ENCODE measurements at places on chromosomes 12 and 14. TPM values are rescaled to one million over a fixed set of nuclear protein-coding genes. Genes with fewer than 3 reads are reported as not detected.
A peak's percentile ranks its signal among the peaks of the same experiment; 100 is the strongest.

DNA sequence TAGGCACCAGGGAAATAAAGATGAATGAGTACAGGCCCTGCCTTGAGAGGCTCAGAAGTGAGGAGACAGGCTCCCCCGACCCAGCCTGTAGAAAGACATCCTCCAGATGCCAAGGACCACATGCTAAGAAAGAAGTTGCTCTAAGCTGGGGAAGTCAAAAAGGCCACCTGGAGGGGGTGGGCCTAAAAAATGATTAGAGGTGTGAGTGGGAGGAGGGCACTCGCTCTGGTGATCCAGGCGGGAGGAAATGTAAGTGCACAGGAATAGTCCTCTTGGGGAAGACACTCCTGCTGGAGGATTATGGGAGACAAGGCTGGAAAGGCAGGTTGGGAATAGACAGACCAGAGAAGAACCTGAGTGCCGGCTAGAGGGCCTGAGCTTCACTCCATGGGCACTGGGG lies 32.2 kb downstream of the SMUG1 start:
- H3K4me3 ChIP-seq, result no peak overlapping the region
- no peaks in the 10 kb centered on the region for H3K36me3 ChIP-seq
- peaks cover 31% of the 10 kb centered on the region for H3K27me3 ChIP-seq
- no peak overlapping the region for H3K27ac ChIP-seq

The MEG3 gene
- not detected for total RNA-seq

GRCh38 chr12:89566615-89567014 lies 40.8 kb upstream of the POC1B start:
- no peak overlapping the region for H3K4me3 ChIP-seq
- no peak overlapping the region for H3K27ac ChIP-seq
- no peaks in the 10 kb centered on the region for H3K27me3 ChIP-seq
- no peak for DNase-seq

DNA sequence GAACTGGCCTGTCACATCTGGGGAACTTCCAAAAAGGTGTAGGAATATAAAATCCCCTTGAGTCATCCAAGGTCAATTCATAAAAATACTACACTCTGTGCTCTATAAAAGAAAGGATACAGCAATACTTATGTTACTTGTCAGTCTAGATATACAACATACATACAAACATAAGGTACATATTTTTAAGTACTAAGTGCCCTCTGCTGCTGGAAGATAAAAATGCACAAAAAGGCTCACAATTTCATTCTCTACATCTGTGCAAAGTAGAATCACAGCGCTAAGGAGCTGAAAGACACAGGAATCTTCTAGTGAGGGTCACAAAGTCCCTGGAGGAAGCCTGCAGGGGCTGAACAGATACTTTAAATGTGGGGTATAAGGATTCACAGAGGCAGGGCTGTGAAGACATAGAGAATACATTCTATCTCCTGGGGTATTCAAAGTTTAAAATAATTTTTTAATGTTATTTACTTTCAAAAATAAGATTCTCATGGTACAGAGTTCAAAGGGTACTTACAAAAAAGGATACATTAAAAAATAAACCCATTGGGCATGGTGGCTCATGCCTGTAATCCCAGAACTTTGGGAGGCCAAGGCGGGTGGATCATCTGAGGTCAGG lies 10.2 kb upstream of the GOLGA5 start:
- H3K27ac ChIP-seq, result no peak overlapping the region
- H3K27me3 ChIP-seq, result no peaks in the 10 kb centered on the region
- peaks cover 26% of the 10 kb centered on the region for H3K4me1 ChIP-seq
- DNase-seq, result peak; percentile 61
- no peaks in the 10 kb centered on the region for H3K36me3 ChIP-seq

The C3AR1 gene
- 5.9 TPM for total RNA-seq

DNA sequence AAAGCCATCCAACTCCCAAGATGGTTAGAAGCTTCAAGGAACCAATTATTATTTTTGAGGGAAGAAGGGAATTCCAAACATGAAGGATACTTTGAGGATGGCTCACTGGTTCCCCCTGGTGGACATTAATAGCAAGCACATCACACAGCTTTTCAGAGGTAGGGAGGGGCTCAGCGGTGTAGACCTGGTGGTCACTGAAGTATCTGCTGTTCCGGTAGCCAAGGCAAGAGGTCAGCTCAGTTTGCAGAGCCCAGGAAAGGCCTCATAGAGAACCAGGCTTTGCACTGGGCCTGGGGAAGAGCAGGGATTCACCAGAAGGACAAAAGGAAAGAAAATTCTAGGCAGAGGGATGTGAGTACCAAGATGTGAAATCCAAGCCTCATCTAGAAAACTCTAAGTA lies 118.7 kb downstream of the KSR2 start:
- peak; percentile 11 for DNase-seq
- H3K4me1 ChIP-seq, result no peaks in the 10 kb centered on the region
- no peaks in the 10 kb centered on the region for H3K36me3 ChIP-seq
- H3K27ac ChIP-seq, result no peak overlapping the region
- H3K4me3 ChIP-seq, result no peak overlapping the region

GRCh38 chr12:2973566-2973965 lies 14.4 kb downstream of the TEAD4 start:
- H3K4me3 ChIP-seq, result no peak overlapping the region
- H3K4me1 ChIP-seq, result no peaks in the 10 kb centered on the region
- no peak for DNase-seq
- no peaks in the 10 kb centered on the region for H3K36me3 ChIP-seq
- no peaks in the 10 kb centered on the region for H3K27me3 ChIP-seq
- H3K27ac ChIP-seq, result no peak overlapping the region

The GLIPR1L1 gene
- not detected for total RNA-seq

GRCh38 chr12:88993651-88994050 lies 358.6 kb downstream of the DUSP6 start:
- peaks cover 35% of the 10 kb centered on the region for H3K27me3 ChIP-seq
- no peak for DNase-seq

The TGFB3 gene
- 1.5 TPM for total RNA-seq

The PLEK2 gene
- total RNA-seq, result 0.45 TPM

DNA sequence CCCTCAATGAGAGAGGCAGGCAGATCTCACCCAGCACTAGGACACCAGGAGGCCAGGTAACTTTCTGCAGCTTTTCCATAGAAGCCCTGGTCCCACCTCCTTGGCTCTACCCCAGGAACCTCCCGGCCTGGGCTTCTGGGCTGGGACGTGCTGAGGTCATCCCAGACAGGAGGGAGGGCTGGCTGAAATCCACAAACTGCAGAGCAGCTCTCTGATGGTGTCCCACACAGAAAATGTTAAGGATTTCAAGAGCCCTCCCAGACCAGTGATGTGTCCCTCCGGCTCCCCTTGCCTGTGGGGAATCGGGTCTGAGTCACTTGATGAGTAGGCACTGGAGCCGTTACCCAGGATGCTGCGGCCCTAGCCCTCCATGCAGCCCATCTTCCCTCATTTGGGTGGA lies 124.1 kb downstream of the ESRRB start:
- no peak for DNase-seq
- H3K36me3 ChIP-seq, result no peaks in the 10 kb centered on the region
- no peak overlapping the region for H3K4me3 ChIP-seq
- no peaks in the 10 kb centered on the region for H3K4me1 ChIP-seq
- H3K27ac ChIP-seq, result no peak overlapping the region
- H3K27me3 ChIP-seq, result no peaks in the 10 kb centered on the region

GRCh38 chr12:123910761-123911193 lies 61.9 kb downstream of the CCDC92 start:
- H3K27me3 ChIP-seq, result no peaks in the 10 kb centered on the region
- H3K27ac ChIP-seq, result peak overlapping the region; percentile 6
- DNase-seq, result no peak
- peaks cover 9% of the 10 kb centered on the region for H3K4me1 ChIP-seq
- H3K36me3 ChIP-seq, result no peaks in the 10 kb centered on the region
- no peak overlapping the region for H3K4me3 ChIP-seq

The E2F7 gene
- 32.6 TPM for total RNA-seq

- H3K36me3 ChIP-seq, result no peaks in the 10 kb centered on the region
- H3K27ac ChIP-seq, result no peak overlapping the region
- H3K4me1 ChIP-seq, result no peaks in the 10 kb centered on the region
- DNase-seq, result no peak
- no peak overlapping the region for H3K4me3 ChIP-seq
These were observed 454.0 kb upstream of the TBX3 start for GRCh38 chr12:115137812-115138521.

GRCh38 chr12:46388427-46389021 lies 16.0 kb upstream of the SLC38A2 start:
- H3K4me1 ChIP-seq, result peaks cover 66% of the 10 kb centered on the region
- H3K27me3 ChIP-seq, result no peaks in the 10 kb centered on the region
- H3K4me3 ChIP-seq, result no peak overlapping the region
- DNase-seq, result no peak

- H3K36me3 ChIP-seq, result peaks cover 39% of the 10 kb centered on the region
- no peak for DNase-seq
- peaks cover 6% of the 10 kb centered on the region for H3K4me1 ChIP-seq
- no peak overlapping the region for H3K27ac ChIP-seq
- no peak overlapping the region for H3K4me3 ChIP-seq
- no peaks in the 10 kb centered on the region for H3K27me3 ChIP-seq
These were observed 55.1 kb downstream of the SSH1 start for GRCh38 chr12:108802101-108802961.

The INSM2 gene
- total RNA-seq, result not detected

DNA sequence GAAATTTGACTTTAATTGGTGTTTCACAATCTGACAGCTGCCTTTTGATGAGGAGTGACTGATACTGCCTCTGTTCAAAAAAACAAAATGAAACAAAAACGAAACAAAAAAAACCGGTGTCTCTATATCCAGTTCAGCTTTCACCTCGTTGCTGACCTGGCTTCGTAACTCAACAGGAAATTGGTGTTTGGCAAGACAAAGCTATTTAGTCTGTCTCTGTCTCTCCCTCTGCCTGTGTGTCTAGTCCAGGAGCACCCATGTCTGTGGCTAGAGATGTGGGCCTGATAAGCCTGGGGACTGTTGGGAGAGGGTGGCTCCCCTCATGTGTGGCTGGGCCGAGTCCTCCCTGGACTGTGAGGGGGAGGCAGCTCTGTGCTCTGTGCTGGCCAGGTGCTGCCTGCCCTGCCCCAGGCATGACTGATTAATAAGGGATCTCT lies 11.3 kb downstream of the CACNA1C start:
- peak overlapping the region; percentile 84 for H3K27ac ChIP-seq
- peak; percentile 54 for DNase-seq
- H3K4me3 ChIP-seq, result peak overlapping the region; percentile 32
- H3K4me1 ChIP-seq, result peaks cover 15% of the 10 kb centered on the region

The SLC25A21 gene
- not detected for total RNA-seq

DNA sequence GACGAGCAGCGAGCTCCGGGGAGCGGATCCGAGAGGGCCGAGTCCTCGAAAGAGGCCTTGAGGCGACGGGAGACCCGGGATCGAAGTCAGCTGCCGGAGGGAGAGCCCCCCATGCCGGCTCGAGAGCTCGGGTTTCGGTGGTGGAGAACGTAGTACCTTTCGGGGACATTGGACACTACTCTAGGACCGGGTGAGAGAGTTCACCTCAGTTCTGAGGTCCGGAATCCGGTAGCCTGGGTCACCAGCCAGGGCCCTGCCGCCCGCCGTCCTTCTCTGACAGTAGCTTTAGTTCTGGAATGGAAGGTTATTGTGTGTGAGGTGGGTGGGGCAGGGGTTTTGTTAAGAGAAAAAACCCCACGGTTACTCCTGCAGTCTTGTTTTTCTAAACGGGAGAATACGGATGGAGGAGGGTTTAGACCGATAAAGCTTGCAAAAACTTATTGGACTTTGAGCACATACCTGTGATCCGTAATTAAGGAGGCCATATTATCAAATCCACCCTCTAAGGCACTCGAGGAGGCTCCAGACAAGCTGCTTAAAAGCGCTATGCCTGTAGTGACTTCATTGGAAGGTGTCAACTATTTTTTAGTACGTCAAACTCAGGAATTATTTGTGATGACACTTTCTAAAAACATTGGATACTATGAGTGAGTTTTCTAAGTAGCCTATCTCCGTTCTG lies 765 bp downstream of the SCYL2 start:
- H3K27ac ChIP-seq, result peak overlapping the region; percentile 96
- DNase-seq, result peak; percentile 24
- H3K4me1 ChIP-seq, result peaks cover 29% of the 10 kb centered on the region

DNA sequence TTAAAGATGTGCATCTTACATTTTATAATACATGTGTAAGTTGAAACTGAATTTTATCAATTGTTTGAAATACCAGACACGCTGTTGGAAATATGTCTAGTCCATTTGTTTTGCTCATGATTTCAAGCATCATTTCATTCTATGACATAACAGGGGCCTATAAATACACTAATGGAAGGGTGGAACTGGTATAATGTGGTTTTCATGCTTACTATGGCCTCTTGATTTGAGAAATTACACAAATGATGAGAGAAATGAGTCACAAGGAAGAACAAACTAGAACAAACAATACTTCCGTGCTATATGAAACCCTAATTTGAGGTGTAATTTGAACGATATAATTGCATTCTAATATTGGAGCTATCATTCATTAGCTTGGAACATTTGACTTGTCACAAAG lies 663.4 kb downstream of the SLC16A7 start:
- no peaks in the 10 kb centered on the region for H3K27me3 ChIP-seq
- H3K4me3 ChIP-seq, result no peak overlapping the region
- H3K4me1 ChIP-seq, result no peaks in the 10 kb centered on the region
- no peaks in the 10 kb centered on the region for H3K36me3 ChIP-seq

- H3K4me3 ChIP-seq, result no peak overlapping the region
- no peaks in the 10 kb centered on the region for H3K36me3 ChIP-seq
- no peak for DNase-seq
- H3K27me3 ChIP-seq, result peaks cover 42% of the 10 kb centered on the region
- H3K4me1 ChIP-seq, result peaks cover 8% of the 10 kb centered on the region
- no peak overlapping the region for H3K27ac ChIP-seq
These were observed 179.3 kb downstream of the ADCK1 start for GRCh38 chr14:77979171-77979570.

DNA sequence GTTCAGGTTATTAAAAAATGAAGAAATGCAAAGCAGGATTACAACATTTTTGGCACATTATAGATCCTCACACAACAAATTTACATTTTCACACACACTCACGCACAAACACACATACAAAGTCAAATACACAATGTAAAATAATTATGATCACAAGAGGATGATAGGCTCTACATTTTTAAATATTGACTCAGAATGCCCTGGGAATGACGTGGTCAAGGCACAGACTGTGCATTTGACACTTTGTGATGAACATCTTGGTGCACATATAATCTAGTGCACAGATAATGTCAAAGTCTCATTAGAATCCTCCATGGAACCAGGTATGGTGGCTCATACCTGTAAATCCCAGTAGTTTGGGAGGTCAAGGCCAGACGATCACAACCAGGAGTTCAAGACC lies 49.4 kb downstream of the DPF3 start:
- DNase-seq, result no peak
- H3K27ac ChIP-seq, result no peak overlapping the region
- peaks cover 16% of the 10 kb centered on the region for H3K27me3 ChIP-seq
- no peak overlapping the region for H3K4me3 ChIP-seq
- H3K4me1 ChIP-seq, result no peaks in the 10 kb centered on the region

The RPL10L gene
- not detected for total RNA-seq

DNA sequence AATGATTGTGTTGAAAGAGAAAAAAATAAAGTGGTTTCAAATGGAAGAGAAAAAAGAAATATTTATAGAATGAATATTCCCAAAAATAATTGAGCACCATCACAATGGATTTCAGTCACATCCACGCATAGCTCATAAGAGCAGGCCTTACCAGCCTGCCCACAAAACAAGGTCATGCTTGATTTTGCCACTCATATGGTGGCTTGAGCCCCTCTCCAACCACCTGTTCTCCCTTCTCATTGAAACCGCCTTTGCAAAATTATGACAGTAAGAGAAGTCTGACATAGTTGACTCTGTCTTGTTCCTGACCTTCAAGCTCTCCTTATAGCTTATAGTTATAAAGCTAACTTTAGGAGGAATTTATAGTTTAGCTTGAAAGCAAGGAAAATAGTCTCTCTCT lies 33.3 kb upstream of the NAP1L1 start:
- no peak overlapping the region for H3K27ac ChIP-seq
- no peaks in the 10 kb centered on the region for H3K4me1 ChIP-seq
- DNase-seq, result no peak
- H3K4me3 ChIP-seq, result no peak overlapping the region

The MIS18BP1 gene
- 81.9 TPM for total RNA-seq
